ENCODE measurements at places on chromosomes 2 and 18.

- DNase-seq = no peak
These were observed 47.2 kb downstream of the EIF2AK3 start for GRCh38 chr2:88580088-88580487.

DNA sequence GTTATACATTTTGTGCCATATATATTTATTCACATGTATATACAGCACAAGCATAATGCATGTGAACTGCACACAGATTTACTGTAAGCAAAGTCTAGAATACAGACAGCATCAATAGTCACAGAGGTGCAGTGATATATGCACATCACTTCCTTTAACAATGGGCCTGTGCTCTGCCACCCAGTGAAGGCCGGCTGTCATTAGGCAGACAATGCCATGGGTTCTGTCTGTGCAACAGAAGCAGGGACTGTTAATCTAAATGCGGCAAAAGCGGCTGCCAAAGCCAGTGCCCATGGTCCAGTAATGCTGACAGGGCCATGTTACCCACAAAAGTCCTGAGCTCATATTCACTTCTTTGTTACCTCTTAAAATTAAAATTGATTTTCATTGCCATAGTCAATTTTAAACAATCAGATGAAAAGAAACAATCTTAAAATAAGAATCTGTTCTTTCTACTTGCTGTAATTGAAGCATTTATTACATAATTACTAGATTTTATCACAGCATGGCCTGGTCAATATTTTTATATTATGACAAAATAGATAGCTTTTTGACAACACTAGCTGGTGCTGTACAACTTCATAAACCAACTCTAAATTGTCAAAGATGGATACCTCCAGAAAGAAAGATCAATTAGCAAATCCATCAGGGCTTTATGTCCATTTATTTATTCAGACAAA is 232.0 kb downstream of the STK39 start:
- no peak for DNase-seq

- no peak for DNase-seq
These were observed 146.1 kb upstream of the DLX2 start for GRCh38 chr2:172248785-172249187.

DNA sequence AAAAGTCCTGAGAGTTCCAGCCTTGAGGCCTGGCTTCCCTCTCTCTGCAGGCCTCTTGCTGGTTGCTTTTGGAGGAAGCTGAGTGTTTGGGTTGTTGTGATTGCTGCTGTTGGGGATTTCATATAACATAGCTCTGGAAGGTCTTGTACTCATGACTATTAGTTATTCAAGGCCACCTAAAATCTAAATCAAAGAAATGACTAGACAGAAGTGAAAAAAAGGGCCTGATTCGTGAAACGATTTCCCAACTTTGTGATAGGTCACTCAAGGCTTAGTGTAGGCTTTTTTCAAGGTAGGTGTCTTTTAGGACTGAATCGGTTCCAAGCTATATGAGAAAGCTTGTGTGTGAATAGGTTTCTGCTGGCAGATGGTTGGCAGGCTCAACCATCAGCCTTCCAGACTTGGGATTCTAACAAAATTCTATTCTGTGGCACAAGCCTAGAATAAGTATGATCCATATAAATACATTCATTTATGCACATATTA is 164.4 kb downstream of the FMNL2 start:
- DNase-seq = no peak

DNA sequence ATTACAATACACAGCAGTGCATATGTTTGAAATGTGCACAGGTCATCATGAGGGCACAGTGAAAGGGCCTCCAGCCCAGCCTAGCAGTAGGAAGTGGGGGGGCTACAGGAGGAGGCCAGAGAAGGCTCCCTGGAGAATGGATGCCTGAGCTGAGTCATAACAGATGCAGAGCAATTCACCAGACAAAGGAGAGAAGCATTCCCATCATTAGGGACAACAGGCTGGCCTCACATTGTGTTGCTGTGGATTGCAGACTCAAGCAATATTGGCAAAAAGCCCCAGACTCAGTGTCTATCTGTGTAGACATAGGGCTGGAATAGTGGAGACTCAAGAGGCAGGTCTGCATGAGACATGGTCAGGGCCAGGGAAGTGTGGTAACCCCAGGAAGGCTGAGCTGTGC is 329.9 kb downstream of the DLGAP1 start:
- no peak for DNase-seq

DNA sequence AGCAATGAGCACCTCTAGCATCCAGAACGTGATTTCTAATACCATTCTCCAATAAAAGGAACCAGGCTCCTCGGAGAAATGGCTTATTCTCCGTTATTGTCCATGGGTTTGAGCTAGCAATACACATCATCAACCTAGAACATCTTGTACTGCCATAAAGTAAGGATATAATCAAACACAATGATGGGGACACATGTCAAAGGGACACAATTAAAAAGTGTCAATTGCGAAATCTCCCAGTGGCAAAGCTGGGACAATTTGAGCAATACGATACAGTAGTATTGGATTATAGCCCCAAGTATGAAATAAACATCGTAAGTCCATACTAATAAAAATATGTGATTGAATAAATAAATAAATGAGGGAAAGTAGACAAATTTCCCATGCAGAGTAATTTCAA is 108.4 kb downstream of the CTNNA2 start:
- DNase-seq = no peak

GRCh38 chr2:218257390-218257981 is 3.3 kb upstream of the GPBAR1 start:
- DNase-seq = no peak

DNA sequence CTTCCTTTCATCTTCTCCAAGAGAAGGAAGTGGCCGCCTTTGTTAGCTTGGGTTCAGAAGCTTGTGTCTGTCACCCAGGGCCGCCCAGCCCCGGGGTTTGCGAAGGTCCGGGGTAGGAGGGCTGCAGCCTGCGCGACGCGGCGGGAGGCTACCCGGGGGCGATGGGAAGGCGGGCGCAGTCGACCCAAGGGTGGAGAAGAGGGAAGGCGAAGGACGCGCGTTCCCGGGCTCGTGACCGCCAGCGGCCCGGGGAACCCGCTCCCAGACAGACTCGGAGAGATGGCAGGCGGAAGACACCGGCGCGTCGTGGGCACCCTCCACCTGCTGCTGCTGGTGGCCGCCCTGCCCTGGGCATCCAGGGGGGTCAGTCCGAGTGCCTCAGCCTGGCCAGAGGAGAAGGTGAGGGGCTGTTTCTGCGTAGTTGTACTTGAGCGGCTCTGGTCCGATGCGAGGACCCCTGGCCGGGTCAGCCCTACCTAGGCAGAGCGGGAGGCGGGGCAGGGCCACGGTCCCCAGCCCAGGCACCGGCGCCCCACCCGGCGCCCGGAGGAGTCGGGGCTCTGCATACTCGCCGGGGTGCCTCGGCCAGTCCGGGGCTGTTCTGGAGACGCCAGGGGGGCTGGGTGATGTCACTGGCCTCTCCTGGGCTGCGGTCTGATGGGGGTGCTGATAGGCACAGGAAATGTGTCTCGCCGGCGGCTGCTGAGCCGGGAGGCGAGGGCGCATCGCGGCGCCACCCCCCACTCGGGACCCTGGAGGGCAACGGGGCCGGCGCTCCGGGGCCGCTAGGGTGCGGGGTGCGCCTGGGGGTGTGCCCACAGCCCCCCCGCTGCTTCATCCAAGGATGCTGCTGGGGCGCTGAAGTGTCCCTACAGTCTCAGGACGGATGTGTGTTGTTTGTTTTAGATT is at the start of gene QPCT:
Gene QPCT, plus strand, starts transcription at position 178 of the 909 bp plus-strand sequence. Its CDS starts 102 bp downstream, at position 280.
- no peak for DNase-seq

GRCh38 chr2:20197192-20197591 is 27.7 kb downstream of the SDC1 start:
- DNase-seq = no peak

GRCh38 chr2:96683972-96684820 is 41.6 kb downstream of the FER1L5 start:
- DNase-seq = no peak

GRCh38 chr2:25256488-25256875 is 85.2 kb downstream of the DNMT3A start:
- no peak for DNase-seq

Measured in NCI-H1436 treated with DMSO at 0.1 percent for 48 hours (cell line).